ENCODE measurements at places on chromosomes 6 and 20. TPM values are rescaled to one million over a fixed set of nuclear protein-coding genes. Genes with fewer than 3 reads are reported as not detected.

The DCDC2 gene
- polyA plus RNA-seq = 0.08 TPM

GRCh38 chr6:4531406-4531805, 244.8 kb upstream of the CDYL start:
- no peak for DNase-seq

The SLC24A3 gene
- 28.9 TPM for polyA plus RNA-seq

GRCh38 chr6:155980768-155981079, 525.1 kb upstream of the NOX3 start:
- DNase-seq = no peak

GRCh38 chr6:134683783-134684422, 266.0 kb downstream of the ALDH8A1 start:
- DNase-seq = no peak
